Stimulated activated CD8-positive, alpha-beta memory T cell treated with anti-CD3 and anti-CD28 coated beads, Interleukin-7, amount 100 ng/mL, for 24 hours (primary cell): ENCODE measurements at places on chromosomes 3 and 15.

DNA sequence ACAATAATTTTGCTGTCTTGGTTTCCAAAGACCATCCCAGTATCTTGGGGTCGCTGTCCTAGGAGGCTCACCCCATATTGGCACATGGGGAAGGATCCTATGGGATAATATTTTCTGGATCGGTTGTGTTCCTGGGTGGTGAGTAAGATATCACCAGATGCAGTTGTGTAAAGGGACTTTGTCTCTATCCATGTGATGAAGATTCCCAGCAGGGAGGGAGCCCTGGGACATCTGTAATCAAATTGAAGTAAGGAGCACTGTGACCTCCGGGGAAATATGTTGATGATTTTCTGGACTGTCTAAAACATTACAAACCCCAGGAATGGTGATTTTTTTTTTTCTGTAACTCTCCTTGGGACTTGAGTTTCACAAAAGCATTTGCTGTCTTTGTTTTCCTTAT is 36.2 kb upstream of the LRTM1 start:
- no peak for DNase-seq

GRCh38 chr15:85402195-85402881 is 21.9 kb downstream of the AKAP13 start:
- no peak for DNase-seq

DNA sequence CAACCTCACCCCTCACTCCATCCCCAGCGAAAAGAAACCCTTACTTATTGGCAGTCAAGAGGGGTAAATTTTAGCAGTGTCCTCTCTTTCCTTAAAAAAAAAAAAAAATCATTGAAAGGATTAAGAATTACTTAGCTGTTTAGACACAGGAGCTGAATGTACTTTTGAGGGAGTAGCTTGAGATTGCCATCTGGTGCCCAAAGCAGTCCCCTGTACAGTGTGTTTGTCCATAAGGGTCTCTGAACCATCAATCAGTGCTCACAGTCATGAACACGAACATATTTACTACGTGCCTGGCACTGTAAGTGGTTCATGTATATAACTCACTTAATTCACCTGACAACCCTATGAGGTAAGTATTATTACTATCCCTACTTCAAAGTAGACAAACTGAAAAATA is 463.5 kb downstream of the RAP2B start:
- no peak for DNase-seq

DNA sequence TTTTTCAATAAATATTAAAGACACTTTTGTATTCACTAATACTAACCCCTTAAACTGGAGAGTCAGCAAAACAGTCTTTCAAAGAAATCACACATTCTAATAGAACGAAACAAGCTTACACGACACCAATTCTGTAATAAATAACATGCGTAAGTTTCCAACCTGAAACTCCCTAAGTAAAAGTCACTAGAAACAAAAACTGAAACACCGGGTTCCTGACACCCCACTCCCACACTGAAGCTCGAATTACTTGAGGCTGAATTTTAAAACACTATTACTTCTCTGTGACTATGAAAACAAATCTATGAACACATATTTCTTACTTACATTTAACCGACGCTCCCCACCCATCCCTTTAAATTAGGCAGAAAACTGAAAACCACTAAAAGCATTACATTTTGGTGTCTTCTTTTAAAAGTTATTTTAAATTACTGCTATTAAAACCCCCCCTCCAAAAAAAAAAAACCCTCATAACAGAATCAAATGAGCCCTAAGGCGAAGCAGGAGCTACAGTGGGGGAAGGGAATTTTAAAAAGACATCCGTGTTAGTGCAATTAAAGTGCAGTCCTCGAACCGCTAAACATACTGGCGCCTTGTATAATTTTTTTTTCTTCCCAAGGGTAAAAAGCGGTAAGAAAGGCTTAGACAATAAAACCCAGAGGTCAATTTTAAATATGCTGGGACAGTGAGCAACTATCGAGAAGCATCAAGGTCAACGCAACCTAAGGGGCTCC is 878 bp downstream of the SPPL2A start:
- DNase-seq = no peak

DNA sequence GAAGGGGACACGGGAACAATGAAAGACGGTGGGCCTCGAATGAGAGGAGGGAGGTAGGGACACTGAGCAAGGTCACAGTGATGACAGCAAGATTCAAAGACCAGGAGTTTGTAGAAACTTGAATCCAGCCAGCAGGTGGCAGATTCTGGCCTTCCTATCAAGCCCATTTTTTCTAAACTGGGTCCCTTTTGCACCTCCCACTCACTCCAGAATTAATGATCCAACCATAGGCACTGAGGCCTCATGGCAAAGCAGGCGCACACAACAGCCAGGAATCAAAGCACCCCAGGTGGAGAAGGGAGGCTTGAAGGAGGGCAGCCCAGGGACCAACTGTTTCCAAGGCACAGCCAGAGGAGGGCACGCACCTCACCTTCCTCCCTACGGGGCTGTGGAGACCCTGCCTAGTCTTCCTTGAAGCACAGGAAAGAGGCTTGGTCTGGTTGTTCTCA is 90.2 kb downstream of the ANP32A start:
- no peak for DNase-seq

- no peak for DNase-seq
Observed at GRCh38 chr3:111668888-111669488, 73.8 kb upstream of the ZBED2 start.

GRCh38 chr3:11536936-11537612 is 106.6 kb downstream of the VGLL4 start:
- no peak for DNase-seq

DNA sequence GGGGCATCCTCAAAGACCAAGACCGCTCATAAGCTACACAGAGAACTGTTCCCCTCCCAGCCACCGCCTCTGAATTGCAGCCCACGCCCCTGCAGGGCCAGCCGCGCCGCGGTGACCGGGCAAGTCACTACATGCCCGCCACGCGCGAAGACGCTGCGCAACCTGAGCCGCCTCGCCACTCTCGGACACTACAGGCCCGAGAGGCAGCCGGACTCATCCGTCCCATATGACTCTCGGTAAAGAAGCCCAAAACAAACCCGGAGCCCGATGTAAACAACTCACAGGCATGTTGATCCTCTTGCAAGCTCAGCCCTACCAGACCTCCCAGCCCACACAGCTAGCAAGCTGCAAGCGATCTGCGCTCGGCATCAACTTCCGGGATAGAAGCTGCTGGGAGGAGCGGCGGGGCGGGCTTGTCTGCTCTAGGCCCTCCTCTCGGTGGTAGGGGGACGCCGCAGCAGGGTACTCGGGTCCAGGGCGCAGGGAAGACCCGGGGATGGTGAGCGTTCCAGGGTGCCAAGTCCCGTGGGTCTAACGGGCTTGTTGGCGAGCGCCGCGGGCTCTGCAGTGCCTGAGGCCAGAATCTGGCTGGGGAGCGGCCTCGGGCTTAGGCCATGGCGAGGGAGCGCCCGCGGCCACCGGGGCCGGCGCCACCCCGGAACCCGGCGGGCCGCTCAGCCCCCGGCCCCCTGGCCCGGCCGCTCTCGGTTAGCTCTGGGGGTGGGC is at the start of gene RPS27L:
TSS of gene RPS27L (minus strand) at position 360 of the 726 bp plus-strand sequence. CDS start at position 288, 72 bp downstream.
- DNase-seq = peak; percentile 75
